ENCODE measurements at places on chromosomes 4 and X.
A peak's percentile ranks its signal among the peaks of the same experiment; 100 is the strongest.

DNA sequence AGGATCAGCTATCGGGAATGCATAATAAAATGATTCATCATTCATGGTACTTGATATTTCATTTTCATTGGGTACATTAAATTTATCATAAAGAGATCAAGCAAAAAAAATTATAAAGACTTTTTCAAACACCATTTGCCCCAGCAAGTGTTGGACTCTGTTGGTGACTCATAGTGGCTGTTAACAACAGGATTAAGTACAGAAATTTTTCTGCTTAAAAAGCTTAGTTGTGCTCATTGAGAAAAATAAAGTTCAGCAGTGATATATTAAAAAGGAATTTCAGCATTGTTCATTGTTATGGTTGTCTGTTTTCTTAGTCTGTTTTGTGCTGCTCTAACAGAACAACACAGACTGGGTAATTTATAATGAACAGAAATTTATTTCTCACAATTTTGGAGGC lies 86.2 kb upstream of the PCDH10 start:
- no peak for DNase-seq

GRCh38 chrX:7925867-7926472 lies 1.2 kb downstream of the PNPLA4 start:
- peak; percentile 59 for DNase-seq

DNA sequence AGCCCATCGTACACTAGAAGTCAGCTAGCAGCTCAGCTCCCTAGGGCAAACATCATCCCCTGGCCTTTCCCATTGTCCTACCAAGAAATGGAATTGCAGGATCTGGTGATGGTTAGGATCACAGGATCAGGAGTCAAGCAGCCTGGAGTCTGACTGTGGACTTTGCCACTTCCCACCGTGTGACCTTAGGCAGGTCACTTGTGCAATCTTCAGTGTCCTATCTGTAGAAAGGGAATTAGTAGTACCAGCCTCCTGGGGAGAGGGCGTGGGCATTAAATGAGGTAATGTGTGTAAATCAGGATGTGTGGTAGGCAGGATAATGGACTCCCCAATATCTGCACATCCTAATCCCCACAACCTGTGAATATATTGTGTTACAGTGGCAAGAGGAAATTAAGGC lies 38.6 kb upstream of the APLN start:
- DNase-seq, result no peak

DNA sequence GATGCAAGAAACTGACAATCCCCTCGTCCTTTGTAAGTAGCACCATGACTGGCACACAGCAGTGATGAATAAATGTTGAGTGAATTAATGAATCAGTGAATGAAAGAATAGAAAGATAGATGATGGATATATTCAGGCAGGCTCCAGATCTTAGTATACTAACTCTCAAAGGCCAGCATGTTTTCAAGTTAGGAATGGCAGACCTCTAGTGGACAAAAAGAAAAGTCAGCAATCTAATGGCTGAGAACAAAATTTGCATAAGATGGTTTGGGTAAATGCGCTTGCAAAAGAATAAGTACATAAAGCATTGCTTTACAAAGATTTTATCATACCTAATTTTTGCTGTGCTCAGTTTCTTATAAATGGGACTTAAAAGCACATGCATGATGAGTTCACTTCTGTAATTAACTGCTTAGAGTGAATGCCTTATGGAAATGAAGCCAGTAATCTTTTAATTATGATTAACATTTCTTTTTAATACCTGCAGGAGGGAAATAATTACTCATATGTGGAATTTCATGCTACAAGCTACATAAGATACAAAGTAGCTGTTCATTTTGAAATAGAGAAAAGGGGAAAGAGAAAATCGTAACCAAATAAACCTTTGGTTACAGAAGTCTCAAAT lies 126.9 kb upstream of the GPRIN3 start:
- peak; percentile 37 for DNase-seq

DNA sequence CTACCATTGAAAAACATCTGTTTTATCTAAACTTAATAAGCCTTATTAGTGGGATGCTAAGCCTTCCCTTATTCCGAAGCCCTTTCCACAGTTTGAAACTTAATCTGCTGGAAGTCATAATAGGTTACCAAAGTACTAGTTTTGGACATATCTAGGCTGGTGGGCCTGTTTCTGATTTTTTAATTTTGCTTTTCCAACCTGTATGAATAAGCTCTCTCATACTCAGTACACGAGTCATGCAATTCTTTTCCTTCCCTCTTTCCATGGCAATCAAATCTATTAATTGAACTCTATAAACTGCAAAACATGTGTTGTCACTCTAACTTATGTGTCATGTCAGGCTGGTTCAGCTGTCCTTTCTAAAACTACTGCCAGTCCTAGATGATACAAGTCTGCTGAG lies 91.0 kb downstream of the AMMECR1 start:
- no peak for DNase-seq
